CD4-positive, alpha-beta T cell treated with Interleukin-10 for 1 hour (primary cell): ENCODE measurements at places on chromosomes 2 and 18.

DNA sequence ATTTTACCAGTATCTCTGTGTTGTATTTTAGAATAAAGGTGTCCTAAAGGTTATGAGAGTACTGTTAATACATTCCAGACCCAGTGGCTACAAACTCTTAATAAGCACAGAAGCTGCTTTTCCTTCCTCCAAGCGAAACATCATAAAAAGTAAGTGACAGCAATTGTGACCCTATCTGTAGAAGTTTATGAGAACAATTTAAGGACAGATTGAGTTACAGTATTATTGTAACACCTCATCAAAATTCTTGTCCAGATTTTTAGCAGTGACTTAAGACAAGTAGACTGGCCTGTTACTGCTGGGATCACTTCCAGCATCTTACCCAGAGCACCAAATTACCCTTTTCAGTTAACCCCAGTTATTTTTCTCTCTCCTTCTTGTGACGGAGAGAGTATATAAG lies 154.6 kb downstream of the ERBB4 start:
- no peak for DNase-seq

DNA sequence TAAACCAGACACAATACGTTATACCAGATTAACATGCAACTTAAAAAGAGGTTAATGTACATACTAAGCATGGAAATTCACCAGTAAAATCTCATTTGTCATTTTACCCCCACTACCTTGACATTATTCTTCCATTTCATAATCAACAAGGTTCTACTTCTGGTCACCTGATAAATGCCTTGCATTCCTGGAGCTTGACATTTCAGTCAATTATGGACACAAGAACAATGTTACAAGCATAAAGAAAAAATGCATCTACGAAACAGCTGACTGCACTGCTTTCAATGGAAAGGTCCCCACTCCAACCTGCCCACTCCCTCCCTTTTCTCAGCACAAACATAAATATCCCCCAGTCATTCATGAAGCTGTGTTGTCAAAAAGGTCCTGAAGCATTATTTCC lies 31.4 kb downstream of the ARL5A start:
- DNase-seq, result no peak

DNA sequence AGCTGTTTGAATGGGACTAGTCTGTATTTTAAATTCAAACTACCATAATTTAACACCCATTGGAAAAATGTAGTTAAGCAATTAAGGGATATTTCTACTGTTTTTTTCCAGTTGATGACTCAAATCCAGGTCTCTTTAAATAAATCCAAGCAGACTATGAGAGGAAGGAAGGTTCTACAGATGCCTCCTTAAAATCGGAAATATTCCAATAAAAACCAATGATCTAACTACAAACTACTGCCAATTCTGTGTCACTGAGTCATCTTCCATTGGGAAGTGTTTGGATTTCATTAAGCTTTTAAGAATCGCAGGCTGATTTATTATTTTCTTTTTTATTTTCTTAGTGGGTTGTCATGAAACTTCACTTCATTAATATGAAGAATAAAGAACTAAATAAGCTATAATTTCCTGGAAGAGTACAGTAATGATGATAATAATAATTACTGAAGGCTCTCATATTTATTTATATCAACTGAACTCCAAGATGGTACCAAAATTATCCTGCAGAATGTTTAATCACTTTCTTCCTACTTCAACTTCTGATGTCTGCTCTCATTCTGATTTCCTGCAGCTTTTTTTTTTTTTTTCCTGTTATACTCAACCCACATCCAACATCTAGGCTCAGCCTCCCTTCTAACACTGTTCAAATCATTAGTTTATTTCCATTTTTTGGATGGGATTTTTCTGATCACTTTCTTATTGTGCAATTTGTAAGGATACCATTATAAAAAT lies 166.3 kb upstream of the FN1 start:
- DNase-seq, result no peak

- DNase-seq, result no peak
Measured at GRCh38 chr2:16612490-16612889, 53.1 kb downstream of the CYRIA start.

DNA sequence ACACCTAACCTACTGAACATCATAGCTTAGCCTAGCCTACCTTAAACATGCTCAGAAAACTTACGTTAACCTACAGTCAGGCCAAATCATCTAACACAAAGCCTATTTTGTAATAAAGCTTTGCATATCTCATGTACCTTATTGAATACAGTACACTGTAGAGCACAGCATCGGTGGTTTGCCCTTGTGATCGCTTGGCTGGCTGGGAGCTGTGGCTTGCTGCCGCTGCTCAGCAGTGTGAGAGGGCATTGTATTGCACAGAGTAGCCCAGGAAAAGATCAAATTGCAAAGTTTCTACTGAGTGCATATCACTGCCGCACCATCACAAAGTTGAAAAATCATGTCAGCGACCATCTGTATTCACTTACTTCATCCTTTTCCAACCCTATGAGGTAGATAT lies 62.3 kb upstream of the NCK2 start:
- DNase-seq, result no peak

DNA sequence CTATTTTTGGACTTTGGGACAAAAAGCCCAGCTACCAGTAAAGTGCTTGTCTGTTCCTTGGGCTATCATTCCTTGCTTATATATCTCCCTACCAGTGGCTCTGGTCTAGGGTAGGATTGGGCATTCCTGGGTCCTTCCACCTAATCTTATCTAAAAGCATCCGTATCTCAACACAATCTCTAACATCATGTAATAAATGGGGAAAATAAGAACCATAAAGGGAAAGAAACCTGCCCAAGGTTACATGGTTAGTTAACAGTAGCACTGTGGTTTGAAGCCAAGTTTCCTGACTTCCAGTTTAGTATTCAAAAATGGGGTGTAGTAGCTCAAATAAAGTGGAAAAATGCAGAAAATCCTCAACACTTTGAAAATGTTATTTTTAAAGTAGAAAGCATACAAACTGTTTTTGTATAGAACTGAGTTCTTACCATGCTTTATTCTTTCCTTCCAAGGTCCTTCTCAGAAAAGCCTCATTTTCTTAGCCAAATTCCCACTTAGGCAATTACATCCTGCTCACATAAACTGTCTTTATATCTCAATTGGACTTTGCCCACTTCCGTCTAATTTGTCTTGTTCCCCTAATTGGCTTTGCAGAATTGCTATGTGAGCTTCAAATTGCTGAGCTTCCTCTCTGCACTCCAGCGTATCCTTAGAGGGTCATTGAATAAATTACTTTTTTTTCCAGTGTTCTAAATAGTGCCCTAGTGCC lies 273.1 kb upstream of the UBE2E3 start:
- no peak for DNase-seq

DNA sequence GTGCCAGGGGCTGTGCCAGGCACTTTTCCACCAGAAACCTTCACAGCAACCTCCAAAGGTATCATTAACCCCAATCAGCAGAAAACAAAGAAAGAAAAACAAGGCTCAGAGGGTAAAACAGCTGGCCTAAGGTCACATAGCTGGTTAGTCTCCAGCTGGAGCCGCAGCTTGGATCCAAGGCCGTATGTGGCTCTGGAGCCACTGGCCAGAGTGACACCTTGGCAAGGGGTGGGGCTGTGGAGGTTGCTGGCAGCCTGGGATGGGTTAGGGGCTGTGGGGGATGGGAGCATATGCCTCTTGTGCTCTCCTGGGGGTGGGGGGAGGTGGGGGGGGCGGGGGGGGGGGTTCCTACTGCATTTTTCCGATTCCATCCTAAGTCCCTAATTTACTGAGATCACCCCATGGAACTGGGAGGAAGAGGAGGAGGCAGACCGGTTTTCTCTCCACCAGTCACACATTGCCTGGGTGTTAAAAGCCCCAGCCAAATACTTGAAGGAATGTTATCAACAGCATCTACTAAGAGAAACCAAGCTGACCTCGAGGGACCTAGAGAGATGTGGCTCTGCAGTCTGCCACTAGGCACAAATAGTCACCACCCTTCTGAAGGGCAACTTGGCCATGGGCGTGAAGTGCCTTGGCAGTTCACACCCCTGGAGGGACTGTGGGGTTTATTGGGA lies 8.0 kb downstream of the HAAO start:
- no peak for DNase-seq

DNA sequence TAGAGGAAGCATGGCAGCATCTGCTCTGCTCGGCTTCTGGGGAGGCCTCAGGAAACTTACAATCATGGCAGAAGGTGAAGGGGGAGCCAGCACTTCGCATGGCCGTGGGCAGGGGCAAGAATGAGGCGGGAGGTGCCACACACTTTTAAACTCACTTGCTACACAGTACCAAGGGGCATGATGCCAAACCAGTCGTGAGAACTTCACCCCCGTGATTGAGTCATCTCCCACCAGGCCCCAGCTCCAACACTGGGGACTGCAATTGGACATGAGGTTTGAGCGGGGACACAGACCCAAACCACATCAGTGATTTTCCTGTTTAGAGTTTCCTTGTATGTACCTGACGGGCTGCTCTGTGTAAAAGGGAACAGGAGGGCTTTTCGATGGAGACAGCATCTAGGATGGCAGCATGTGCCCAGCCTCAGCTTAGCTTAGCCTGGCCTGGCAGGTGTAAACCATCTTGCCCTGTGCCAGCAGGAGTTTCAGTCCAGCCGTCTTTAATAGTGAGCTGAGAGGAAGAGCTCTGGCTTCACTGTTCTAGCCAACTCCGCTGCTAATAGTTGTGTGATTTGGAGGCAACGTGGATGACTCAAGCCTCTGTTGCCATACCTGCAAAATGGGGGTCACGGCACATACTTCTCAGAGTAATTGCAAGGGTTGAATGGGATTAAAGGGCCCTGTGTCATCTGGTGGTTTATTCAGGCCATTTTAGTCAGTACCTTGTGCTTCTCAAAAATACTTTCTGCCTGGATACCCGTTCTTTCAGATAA lies 101.8 kb downstream of the ASAP2 start:
- DNase-seq, result no peak

DNA sequence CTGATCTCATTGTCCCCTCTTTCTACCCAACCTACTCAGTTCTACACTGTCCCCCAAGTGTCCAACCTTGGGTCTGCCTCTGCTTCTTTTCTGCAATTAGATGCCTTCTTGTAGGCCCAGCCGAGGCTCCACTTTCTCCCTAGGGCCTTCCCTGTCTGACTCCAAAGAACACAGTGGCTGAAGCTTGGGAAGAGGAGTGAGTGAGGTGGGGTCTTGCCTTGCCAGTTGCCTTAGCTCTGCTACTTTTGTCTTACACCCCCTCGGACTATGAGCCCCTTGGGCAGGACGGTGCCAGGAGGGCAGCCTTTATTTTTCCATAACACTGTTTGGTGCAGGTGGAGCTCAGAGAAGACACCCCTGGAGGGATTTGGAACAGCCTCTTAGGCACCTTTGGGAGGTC lies 345.1 kb downstream of the CYP26B1 start:
- DNase-seq, result no peak

GRCh38 chr18:9488538-9488937 lies 13.2 kb downstream of the RALBP1 start:
- no peak for DNase-seq

DNA sequence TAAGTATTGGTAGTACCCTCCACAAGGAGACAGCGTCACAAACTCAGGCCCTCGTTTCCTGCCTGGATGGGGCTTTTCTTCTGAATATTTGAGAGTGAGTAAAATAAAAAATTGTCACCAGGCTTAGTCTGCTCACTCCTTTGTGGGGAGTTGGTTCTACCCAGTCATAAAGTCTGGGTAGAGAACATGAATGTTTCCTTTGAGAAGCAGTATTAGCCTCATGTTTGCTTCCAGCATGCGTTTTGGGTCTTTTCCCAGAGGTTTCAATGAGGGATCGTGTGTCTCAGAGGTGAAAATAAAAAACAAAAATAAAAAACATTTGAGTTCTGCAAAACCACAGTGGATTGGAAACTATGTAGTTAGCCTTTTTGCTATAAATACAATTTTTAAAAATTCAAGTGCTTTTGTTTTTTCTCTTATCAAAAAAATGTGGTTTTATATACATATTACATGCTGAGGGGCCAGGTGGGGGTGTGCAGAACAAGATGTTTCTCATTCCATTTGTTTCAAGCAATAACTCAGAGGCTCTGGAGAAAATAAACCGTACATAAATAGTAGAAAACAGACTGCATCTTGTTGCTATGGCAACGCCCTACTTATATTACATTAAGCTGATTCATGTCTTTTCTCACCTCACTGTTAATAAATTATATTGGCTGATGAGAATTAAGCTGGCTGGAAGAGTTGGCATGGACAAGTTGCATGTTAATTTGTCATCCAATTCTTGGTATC lies 225.4 kb upstream of the FBXO11 start:
- DNase-seq, result peak; percentile 50

DNA sequence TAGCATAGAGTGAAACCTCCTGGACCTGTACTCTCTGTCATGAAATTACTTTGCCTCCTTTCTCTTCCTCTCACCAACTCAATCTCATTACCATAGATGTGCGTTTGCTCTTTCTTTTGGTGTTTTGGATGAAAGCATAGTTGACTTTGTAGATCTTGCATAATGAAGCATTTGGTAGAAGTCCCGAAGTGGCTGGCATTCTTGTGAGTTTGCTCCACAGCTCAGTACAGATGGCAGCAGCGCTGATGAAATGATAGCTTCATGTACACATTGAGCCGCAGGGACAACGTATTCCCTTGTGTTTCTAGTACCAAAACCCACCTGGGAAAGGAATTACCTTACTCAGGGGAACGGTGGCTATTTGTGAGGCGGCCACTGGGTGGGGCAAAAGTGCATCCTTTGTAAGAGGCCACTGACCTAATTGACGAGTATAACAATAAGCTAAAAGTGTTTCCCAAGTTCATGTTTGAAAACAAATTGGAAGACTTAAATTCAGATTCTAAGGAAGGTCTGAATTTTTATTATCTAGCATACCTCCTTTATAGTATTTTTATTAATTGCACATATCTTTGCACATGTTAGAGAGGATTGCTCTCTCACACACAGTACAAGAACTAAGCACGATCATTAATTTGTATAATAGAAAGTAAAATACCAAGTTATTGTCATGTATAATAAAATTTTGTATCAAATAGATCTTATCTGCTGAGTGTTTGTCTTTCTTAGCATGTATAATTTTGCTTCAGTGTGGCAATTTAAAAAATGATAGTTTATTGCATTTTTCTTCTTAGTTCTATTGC lies 25.4 kb upstream of the CDH7 start:
- DNase-seq, result no peak

DNA sequence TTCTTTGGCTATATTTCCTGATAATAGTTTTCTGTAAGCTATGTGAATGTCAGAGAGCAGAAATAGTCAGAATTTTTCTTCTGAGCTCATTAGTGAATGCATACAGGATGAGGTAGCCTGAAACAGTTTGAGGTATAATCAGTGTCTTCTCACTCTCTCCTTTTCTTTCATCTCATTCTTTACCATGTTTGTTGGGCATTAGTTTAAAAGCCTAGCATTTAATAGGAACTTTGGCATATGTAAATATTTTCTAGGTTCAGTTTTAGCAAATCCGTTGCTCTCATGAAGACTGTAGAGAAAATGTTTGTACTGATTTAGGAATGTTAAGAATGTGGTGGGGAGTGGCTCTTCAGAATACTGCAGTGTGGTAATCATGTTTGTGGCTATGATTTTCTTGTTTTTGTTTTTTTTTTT lies 119.4 kb downstream of the PARD3B start:
- no peak for DNase-seq

- no peak for DNase-seq
Measured at GRCh38 chr2:181116261-181116660, 135.9 kb downstream of the UBE2E3 start.

DNA sequence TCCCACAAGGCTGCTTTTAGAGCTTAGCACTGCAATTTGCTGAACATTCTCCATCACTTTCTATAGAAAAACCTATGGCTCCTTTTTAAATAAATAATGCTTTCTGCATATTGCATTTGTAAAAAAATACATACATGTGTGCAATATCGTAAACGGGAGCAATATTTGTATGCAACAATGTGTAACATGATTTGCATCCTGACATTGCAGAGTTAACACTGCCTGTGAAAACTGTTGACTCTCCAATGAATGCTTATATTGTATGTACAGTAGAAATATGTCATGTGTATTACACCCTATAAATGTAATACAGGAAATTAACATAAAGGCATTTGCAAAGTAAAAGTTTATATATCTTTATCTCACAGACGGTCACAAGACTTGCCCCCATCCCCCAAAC lies 135.0 kb upstream of the PIEZO2 start:
- no peak for DNase-seq
